Pulmonary artery endothelial cell (primary cell): ENCODE measurements at places on chromosomes 13 and 19. TPM values are rescaled to one million over a fixed set of nuclear protein-coding genes. Genes with fewer than 3 reads are reported as not detected.

The CLDND2 gene
- not detected in 2 replicates for total RNA-seq

The CEACAM3 gene
- not detected in 2 replicates for total RNA-seq

The PDE4A gene
- 2.6 and 2.7 TPM in 2 replicates for total RNA-seq

The AMER2 gene
- not detected in 2 replicates for total RNA-seq

The MAMSTR gene
- 0.14 and 0.20 TPM in 2 replicates for total RNA-seq

The MEF2B gene
- total RNA-seq = 0.11 and 0.13 TPM in 2 replicates

The FLT1 gene
- total RNA-seq = 48.0 and 110 TPM in 2 replicates

The URAD gene
- not detected in 2 replicates for total RNA-seq

The NLRP12 gene
- 0.04 and 0.13 TPM in 2 replicates for total RNA-seq

The FCAR gene
- total RNA-seq = not detected in 2 replicates

The POU4F1 gene
- 0.25 and 2.6 TPM in 2 replicates for total RNA-seq

The CATSPERD gene
- not detected in 2 replicates for total RNA-seq
